CD8-positive, alpha-beta memory T cell (primary cell): ENCODE measurements at places on chromosomes 2 and 18. TPM values are rescaled to one million over a fixed set of nuclear protein-coding genes. Genes with fewer than 3 reads are reported as not detected.

Gene ABHD1
- 0.90 TPM for total RNA-seq

Gene EPC2
- total RNA-seq: 29.6 TPM

Gene MSTN
- total RNA-seq: not detected

Gene OSR1
- total RNA-seq: not detected

Gene SRD5A2
- not detected for total RNA-seq
